Mesothelial cell of epicardium (in vitro differentiated cells): ENCODE measurements at places on chromosomes 4 and X.

DNA sequence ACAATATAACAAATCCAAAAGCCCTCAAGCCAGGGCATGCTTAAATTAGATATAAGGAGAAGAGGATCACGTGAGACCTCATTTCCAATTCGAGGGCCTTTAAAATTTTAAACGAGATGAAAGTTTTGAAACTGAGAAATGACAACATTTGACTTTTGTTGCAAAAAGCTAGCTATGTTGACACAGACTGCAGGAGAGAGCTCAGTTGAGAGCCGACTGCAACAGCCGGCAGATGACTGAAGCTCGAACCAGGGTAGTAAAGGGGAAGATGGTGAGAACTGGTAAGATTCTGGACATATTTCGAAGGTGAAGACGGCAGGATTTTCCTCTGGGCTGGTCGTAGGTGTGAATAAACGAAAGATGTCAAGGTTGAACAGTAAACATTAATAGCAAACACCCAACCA is 773 bp downstream of the PRMT9 start:
- no peak for DNase-seq

DNA sequence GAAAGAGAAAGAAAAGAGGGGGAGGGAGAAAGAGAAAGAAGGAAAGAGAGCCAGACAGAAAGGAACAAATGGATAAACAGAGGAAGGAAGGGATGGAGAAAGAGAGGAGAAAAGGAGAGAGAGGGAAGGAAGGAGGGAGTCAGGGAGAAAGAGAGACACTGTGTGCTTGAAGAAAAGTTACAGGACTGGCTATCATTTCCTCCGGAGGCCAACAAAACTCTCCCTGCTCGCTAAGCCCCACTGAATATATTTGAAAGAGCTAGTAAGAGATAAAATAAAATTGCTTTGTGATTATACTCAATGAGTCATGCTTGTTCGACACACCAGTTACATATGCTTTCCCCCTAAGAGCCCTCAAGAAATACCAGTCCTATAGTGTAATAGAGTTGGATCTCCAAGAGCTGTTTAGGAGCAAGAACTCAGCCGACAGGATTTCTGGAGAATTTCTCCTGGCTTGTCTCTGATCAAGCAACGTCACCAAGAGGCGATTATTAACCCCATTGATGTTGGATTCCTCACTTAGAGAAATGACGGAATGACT is 102.2 kb downstream of the MXRA5 start:
- no peak for DNase-seq

DNA sequence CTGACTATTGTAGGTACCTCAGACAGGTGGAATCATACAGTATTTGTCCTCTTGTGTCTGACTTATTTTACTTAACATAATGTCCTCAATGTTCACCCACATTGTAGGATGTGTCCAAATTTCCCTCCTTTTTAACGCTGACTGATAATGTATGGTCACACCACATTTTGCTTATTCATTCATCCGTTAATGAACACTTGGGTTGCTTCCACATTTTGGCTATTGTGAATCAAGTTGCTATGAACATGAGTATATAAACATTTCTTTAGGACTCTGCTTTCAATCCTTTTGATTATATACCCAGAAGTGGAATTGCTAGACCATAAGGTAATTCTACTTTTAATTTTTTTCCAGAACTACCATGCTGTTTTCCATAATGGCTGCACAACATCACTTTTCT is 87.0 kb upstream of the NDP start:
- no peak for DNase-seq

DNA sequence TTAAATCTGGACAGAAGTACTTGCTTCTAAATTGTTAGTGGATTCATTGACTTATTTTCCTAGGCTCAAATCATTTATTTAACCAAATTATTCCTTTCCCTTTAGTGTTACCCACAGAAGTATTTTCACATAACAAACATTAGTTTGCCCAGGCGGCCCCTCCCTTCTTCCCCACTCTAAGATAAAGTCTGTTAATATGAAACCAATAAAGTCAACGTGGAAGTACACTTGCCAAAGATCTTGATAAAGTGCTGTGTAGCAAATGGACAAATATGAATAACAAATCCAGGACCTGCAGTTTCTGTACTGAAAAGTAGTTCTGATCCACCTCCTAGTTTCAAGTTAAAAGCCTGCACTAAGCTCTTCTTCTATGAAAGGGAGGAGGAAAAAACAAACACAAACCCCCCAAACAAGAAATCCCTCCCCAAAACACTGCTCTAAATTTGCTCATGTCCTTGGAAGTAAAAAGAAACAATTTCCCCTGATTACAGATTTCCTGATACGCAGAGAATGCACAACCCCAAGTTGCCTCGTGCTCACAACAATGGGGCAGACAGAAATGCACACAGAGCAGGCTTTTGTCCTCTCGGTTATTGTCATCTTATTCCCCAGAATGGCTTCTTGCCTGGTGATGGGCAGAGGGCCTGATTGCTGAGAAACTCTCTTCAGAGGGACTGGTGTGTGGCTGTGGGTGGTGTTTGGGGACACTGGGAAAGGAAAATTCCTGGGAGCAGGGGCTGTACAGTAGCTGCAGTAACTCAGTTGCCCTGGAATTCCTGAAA is 23.2 kb downstream of the TMSB4X start:
- DNase-seq: no peak

DNA sequence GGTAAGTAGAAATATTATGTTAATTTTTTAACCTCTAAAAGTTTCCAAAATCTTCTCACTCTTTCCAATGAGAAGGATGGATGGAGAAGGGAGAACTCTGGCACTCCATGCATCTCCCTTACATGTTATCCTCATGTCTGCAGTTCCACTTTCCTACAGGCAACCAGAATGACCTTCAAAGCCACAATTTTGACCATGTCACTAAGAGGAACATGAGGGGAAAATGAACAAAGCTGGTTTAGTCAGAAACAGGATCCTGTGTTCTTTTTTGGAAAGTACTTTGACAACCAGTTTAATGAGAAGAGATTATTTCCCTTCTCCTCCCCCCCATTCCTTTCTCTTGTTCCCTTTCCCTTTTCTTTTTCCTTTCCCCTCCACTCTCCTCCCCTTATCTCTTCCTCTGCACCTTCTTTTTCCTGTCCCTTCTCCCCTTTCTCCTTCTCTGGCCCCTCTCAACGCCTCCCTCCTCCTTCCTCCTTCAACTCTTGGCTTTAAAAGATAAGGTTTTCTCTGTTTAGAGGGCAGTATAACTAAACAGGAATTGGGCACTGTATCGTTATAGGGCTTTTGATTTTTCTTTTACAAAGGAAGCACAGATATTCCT is 42.5 kb downstream of the DTHD1 start:
- no peak for DNase-seq

GRCh38 chr4:153233761-153234371 is 29.6 kb downstream of the TRIM2 start:
- DNase-seq: no peak

DNA sequence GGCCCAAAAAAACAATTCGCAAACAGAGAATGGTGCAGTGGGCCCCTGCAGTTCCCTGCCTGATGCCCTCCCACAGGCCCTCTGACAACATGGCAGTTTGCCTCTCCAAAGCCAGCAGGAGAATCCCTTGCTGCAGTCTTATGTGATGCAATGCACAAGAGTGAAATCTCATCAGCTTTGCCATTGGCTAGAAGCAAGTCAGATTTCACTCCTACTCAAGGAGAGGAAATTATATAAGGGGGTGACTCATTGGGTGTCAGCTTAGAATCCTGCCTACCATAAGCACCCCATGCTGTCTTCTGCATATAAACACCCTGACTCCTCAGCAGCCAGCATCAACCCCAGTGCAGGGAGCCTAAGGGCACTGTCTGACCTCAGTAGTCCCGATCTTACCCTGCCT is 157.3 kb upstream of the LDB2 start:
- DNase-seq: no peak

- DNase-seq: no peak
Observed at GRCh38 chr4:19743115-19743638, 508.5 kb upstream of the SLIT2 start.

DNA sequence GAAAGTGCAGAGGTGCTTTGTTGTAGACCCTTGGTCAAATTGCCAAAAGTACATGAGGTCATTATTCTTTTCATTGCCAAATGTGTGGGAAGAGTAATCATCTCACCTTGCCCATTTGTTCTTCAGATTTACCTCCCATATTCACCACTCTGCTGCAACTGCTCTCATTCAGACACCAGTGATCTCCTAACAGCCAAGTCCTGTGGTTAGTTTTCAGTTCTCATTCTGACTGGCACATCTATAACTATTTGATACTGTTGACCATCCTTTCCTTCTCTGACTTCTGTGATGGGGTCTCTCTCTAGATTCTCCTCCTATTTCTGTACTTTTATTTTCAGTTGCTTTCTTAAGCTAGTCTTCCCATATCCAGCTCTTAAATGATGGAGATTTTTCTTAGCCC is 39.8 kb downstream of the GRIA3 start:
- no peak for DNase-seq

DNA sequence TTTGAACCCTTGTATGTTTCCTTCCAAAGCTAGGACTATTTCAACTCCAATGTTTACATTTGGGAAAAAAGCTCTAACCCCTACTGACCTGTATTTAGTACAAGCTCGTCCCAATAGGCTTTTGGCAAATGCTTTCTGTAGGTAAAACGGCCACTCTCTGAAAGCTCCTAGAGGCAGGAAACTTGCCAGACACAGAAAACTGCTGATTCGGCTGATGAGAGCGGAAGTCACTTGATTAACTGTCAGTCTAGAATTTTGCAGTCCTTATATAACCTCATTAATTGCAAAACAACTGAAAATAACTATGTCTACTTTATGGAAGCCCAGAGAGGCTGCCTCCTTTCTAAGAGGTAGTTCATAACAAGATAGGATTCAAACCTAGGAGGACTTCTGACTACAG is 108.1 kb downstream of the TSPAN7 start:
- DNase-seq: no peak

GRCh38 chr4:151962138-151962823 is 201.5 kb upstream of the GATB start:
- DNase-seq: no peak

- DNase-seq: no peak
Observed at GRCh38 chr4:115986573-115986972, 873.2 kb upstream of the NDST4 start.

DNA sequence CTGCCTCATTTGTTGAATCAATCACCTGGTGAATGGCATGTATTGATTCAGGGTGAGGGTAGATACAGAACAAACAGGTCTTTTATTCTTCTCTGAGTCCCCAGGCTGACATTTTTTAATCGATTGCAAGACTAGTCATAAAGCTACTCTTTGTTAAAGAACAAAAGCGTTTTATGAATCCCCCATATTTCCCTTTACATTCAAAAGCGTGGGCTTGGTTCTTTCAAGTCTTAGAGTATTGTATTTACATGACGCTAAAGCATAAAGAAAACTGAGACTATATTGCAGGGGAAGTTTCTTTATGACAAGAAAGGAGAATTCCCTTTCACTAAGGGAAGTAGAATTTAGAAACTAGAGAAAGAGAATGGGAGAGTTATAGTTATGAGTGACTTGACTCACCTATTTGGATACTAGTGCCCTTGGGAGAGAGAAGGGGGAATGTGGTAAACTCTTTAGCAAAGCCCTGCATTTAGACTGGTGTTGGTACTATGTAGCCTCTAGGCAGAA is 69.3 kb upstream of the PDE5A start:
- no peak for DNase-seq

- DNase-seq: no peak
Observed at GRCh38 chr4:10115271-10115796, 1.3 kb downstream of the WDR1 start.

DNA sequence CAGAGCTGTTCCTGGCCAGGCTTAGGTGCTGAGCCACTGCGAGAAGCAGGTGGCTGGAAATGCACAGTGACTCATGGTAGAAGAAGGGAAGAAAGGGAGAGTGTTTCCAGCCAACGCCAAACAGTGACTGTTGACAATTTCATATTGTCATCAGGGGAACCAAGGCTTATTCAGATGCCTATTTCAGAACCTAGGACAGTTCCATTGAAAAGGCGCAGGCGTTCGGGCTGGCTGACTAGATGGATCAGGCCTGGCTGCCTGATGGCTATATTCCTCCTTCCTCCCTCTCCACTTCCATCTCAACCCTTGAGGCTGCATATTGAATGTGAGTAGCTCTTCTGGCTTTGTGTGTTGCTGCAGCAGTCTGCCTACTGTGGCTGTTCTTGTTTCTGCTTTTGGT is 73.0 kb upstream of the FRMPD4 start:
- DNase-seq: no peak

GRCh38 chrX:109831326-109831985 is 98.4 kb upstream of the ACSL4 start:
- no peak for DNase-seq

DNA sequence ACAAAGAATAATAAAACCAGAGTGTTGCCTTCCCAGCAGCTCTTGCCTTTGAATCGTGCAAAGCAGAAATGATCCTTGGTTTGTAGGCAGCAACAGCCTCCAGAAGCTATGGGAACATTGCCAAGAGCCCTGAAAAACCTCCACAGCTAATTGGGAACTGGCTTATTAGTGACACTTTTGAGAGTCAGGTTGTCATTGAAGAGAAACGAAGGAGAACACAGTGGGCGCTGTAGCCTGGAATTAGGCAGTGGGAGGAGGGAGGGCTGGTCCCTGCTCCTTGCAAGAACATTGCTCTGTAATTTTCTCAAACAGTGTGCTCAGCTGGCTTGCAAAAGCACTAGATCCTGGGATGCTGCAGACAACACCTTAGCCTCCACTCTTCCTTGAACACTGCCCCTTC is 331.5 kb upstream of the EMCN start:
- DNase-seq: no peak

DNA sequence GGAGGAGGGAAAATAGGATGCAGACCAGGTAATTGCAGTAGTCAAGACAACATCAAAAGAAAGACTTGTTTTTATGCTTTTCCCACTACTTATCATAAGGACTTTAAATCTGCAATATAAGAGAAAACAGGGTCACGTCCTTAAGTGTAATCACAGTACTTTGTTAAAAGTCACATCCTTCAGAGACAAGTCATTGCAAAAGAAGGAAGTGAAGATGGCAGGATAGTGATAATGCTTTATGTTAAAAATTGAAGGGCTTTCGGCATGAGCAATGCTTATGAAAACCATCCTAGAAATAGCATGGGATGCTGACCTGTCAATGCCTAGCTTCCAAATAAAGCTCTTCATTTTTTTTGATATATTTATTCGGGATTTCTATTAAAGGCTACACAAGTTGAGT is 110.2 kb upstream of the TENM3 start:
- no peak for DNase-seq

GRCh38 chr4:28827866-28828265 is 1892.3 kb upstream of the PCDH7 start:
- DNase-seq: no peak

DNA sequence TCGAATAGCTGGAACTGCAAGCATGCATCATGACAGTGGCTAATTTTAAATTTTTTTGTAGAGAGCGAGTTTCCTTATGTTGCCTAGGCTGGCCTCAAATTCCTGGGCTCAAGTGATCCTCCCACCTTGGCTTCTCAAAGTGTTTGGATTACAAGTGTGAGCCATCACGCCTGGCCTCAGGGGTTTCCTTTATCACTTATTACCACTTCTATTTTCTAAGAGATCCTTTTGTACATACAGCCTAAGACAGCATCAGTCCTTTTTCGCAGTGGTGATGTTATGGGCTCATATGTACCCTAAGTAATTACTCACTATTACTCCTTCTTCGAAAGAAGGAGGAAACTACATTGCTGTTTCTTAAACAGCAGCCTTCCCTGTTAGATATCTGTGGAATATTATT is 54.1 kb upstream of the CDKN2AIP start:
- DNase-seq: no peak

GRCh38 chr4:72567036-72567435 is 2.0 kb downstream of the ADAMTS3 start:
- no peak for DNase-seq

GRCh38 chr4:150258569-150258968 is 180.3 kb downstream of the DCLK2 start:
- no peak for DNase-seq

- no peak for DNase-seq
Observed at GRCh38 chr4:118279920-118280432, 72.8 kb downstream of the PRSS12 start.

GRCh38 chr4:147354237-147354636 is 126.7 kb upstream of the EDNRA start:
- no peak for DNase-seq
